ENCODE measurements at places on chromosomes 3 and 15.

- DNase-seq = no peak
These were observed 193.2 kb upstream of the ZNF385D start for GRCh38 chr3:21944251-21944650.

GRCh38 chr3:111582120-111582474, 13.0 kb downstream of the ZBED2 start:
- peak; percentile 67 for DNase-seq

DNA sequence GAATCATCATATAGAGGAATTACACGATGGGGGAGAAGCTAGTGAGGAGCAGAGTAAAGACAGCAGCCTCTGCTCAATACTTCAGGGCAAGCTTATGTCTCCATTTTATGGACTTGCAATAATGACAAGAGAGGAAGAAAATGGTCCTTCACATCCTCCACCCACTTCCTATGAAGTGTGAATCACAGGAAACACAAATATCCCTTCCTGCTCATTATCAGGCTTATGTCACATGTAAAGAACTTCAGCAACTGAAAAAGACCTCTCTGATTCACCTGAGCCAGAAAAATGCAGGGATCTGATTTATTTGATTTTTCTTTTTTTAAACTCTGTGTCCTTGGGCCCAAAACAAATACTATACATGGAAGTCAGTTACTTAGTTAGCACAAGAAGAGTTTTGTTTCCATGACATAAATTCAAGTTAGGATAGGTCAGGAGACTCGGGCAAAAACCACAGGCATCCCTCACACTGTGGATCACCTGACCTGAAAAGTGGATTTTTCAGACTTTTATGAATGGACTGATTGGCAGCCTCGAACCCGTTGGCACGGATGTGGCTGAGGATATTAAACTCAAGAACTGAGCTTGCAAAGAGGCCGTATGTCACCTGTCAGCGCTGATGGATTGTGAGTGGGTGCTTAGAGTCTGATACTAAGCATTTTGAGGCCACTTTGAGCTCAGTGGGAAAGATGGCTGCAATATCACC, 620.8 kb upstream of the MDFIC2 start:
- DNase-seq = no peak

GRCh38 chr3:94256888-94257813, 194.3 kb downstream of the NSUN3 start:
- DNase-seq = no peak

DNA sequence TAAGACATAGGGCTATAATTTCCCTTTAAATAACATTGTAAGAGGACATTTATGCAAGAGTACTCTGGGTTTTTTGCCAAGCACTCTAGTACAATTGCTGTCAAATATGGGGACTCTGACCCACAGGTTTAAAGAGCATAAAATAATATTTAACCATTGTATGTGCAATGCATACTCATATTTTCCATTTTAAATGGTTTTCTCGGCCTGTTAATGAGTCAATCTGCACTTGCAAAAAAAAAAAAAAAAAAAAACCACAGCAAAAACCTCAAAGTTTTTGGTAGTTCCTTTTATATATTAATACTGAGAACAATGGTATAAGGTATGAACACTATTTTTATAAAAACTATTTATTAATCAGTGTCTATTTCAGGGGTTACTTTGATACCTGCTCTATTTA, 304.0 kb upstream of the CBLB start:
- DNase-seq = no peak

DNA sequence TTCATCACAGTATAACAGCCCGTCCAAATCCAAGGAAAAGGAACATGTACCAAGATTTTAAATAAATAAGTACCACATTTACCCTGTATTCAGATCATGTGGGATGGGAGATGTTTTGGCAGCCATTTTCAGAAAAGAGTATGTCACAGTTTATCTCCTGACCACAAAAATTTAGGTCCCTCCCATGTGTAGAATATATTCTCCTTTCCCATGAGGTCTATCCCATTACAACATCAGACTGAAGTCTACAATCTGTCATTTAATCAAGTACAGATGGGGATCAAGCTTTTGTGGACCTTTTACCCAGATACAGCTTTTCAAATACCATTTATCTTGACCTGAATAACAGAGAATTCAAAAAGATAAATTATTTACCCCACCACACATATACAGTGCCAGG, 444.5 kb downstream of the PLOD2 start:
- no peak for DNase-seq

- DNase-seq = no peak
These were observed 11.4 kb upstream of the MGA start for GRCh38 chr15:41648770-41649169.

Measured in HTR-8/SVneo (cell line).